ENCODE measurements at places on chromosomes 2 and 18.

GRCh38 chr2:129354631-129355030 is 624.8 kb upstream of the RAB6C start:
- DNase-seq = no peak

GRCh38 chr2:174058456-174058855 is 93.3 kb upstream of the SP3 start:
- DNase-seq = no peak

GRCh38 chr2:196075196-196075595 is 6.6 kb upstream of the DNAH7 start:
- DNase-seq = no peak

DNA sequence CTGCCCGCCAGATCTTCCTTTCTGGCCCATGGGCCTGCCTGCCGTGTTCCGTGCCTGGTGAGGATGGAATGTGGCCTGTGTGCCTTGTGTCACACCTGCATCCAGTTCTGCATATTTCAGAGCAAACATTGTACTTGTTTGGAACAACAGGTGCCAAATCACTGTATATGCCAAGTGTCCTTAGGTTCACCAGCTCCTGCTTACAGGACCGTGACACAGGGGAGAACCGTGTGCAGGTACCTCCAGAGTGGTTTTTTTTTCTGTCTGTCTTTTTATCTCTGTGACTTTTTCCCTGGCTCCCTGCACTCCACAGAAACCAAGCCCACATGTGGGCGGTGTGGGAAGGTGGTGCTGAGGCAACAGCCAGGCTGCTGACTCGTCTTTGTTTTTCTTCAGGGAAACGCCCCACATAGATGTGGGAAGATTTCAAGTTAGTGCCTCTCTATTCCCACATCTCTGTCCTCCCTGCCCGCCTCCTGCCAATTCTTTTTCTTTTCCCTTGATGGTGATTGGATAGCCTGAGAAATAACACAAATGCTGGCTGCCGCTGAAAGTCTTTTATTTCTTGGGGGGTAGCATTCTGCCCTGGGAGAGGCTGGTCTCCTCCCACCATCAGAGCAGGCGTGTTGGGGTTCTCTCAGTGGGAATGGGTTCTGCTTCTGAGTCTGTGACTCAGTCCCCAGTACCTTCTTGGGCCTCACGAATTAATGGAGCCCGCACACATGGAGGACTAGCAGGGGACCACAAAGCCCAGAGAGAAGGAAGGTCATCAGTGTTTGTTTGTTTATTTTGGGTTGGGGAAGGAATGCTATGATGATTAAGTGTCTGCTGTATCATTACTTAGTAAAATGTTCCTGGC is 21.4 kb downstream of the GRHL1 start:
- DNase-seq = no peak

GRCh38 chr2:159165048-159165447 is 121.5 kb downstream of the WDSUB1 start:
- DNase-seq = peak; percentile 76

DNA sequence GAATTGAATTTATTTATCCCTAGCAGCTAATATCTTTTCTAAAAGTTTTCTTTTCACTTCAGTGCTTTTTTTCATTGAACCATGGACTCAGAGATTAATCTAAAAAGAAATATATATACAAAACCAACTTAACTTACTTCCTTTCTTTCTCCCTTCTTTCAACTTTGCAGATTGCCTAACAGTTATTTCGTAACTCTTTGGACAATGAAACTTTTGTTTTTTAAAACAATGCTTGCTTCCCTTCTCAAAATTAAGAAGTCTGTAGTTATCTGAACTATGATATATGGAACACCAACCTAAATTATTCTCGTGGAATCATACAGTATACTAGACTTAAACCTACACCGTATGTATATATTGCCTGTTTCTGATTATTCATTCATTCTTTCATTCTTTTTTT is 62.9 kb downstream of the MIB1 start:
- DNase-seq = no peak

- no peak for DNase-seq
These were observed 1.8 kb downstream of the CBLN2 start for GRCh38 chr18:72542342-72542741.

DNA sequence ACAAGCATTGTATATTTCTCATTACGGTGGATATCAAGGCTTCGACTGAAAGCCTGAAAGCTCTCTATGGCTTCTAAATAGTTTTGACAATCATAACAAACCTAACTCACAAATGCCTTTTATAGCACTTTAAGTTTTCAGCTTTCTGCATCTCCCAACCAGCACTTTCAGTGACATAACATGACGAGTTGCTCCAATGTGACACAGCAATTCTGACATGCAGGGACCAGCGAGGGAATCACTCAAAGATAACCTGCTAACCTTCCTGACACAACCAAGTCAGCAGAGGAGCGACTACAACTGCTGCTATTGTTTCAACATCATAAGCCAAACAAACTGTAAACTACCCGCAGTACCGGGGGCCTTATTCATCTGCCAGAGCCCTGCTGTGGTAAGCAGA is 95.7 kb upstream of the CDH20 start:
- no peak for DNase-seq

DNA sequence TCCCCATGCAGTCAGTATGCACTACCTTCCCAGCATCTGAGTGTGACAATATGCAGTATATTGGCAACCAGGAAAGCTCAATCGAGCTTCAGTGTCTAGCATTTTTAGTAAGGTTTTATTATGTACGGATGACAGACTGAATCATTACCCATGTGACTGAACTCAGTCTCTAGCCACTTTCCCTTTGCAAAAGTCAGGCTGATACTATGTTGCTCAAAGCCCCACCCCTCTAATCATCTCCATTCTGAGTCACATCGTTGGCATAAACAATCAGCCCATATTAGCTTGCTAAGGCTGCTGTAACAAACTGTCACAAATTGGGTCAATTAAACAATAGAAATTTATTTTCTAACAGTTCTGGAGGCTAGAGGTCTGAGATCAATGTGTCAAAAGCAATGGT is 25.8 kb upstream of the SRD5A2 start:
- no peak for DNase-seq

DNA sequence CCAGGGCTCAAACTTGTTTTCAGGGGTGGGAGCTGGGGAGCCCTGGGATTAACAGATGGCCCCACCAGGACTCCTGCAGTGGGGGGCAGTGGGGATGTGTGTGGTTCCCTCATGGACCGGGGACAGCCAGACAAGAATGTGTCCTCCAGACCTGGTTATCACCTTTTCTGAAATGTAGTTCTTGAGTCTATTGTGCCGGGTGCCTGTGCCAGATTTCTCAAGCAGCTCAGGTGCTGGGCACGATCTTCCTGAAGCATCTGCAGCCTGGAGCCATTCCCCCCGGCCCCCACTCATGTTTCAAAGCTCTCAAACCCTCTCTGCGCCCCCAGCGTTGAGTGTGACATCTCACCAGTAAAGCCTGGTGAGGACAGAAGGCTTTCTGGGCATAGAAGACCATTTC is 48.4 kb upstream of the HAAO start:
- no peak for DNase-seq

DNA sequence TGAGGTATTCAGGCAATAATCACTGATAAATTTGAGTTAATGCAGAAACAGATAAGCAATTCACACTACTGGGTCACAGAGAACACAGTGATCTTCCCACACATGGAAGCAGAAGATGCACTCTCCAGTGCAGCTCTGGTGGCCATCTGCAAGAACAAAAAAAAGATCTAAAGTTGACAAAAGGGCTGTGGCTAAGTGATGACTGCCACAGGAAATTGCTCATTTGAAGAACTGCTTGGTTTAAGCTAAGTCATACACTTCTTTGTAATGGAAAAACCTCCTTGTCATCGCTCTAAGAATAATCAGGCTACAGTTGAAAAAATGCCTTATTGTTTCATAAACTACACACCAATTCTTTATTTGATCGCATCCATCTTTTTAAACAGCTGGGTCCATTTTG is 115.1 kb downstream of the DTNB start:
- DNase-seq = peak; percentile 22

DNA sequence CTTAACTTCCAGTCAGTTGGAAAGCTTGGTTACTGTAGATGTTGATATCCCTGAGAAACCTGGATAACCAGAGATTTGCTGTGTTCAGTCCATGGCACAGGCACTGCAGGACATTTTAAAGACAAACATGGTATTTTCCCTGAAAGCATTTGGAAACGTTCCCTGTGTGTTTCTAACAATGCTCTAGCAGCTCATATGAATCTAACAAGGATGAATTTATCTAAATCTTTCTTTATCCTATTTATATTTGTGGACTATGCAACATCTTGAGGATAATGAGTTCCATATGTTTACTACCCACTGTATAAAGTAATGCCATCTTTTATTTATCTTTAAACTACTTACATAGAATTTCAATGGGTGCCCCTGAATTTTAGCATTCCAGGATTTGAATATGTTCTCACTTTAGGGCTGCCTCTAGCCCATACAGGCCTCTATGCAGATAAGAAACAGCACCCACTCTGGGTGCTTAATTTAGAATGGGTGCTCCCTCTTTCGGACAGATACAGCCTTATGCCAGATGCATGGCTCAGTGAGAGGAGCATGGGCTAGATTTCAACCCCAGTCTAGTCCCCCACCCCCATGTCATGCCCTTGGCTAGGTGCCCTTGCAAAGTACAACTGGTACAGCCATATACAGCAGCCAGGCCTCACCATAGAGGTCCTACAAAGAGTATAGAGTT is 50.6 kb upstream of the NEMP2 start:
- DNase-seq = peak; percentile 85

DNA sequence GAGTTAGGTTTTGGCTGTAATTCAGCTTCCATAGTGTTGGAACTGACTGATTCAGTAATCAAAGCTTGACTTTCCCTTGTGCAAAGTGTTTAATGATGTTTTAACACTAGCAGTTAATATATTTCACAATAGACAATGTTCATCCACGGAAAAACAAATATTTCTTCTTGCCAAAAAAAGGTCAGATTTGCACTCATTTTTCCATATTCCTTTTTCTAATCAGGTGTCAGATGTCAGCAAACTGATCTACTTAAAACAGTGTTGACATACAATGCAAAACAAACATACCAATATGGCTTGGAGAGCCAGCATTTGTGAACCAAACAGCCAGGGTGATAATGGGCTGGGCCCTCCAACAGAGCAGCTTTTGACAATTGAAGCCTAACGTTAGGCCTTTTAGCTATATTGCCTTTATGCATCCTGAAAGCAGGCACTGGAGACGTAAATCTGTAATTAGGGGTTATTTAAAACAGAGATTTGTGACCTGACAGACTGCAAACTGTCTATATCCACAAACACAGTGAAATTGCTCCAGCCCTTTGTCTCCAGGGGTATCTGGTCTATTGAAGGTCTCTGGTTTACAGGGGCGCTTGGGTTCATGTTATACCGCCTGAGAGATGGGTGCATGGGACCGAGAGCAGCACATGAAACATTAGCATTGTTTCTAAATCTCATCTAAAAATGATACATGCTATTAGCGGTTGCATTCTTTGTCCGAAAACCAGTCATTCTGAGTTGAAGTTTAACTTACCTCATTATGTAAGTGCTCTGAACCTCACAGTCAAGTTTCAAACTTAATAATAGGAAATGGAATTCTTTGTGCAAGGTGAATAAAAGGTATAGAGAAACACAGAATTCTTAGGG is 7.1 kb upstream of the CDCA7 start:
- peak; percentile 23 for DNase-seq

All from lung (tissue), 17 donors.